ENCODE measurements at places on chromosomes 5 and 9.
A peak's percentile ranks its signal among the peaks of the same experiment; 100 is the strongest.

DNA sequence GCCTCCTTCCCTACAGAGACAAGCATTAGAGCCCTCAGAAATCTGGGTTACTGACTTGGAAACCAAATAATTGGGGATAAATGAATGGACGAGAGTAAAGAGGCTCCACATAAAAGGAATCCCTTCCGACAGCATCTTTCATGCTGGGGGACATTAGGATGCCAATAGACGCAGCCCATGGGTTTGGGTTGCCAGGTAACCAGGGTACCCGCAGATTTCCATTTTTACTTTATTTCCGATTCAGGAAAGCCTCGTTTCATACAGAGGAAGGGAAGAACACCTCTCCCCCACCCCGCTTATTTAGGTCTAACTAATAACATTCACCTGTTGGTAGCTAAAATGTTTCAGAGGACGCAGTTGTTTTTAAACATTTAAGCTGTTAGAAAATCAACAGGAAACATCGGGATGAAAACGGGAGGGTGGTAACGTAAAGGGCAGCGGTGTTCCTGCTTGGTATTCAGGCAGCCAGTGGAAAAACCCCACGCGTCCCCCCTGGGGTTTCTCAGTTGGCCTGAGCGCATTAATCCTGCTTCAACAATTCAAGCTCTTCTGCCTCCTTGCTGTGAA is 179.5 kb downstream of the YTHDC2 start:
- DNase-seq: no peak

- DNase-seq: no peak
Measured at GRCh38 chr9:133980864-133981588, 11.1 kb downstream of the VAV2 start.

- DNase-seq: no peak
Measured at GRCh38 chr9:13990331-13990730, 323.6 kb downstream of the NFIB start.

- DNase-seq: no peak
Measured at GRCh38 chr9:134442085-134442474, 115.8 kb downstream of the RXRA start.

DNA sequence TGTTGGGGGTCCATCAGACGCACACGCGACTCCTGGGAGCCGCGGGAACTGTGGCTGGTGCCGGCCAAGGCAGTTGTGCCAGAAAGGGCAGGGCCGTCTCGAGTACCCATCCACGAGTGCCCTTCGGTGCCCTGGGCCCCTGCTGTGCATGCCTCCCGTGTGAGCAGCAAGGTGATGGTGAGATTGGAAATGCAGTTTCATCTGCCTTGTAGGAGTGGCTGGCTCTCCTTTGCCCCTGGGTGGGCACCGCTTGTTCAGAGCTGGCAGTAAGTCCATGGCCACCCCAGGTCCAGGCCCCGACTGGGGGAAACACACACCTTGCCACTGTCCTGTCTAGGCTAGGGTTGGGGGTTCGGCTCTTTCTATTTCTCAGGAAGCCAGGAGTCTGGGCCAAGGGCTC is 5.7 kb downstream of the NKD2 start:
- no peak for DNase-seq

DNA sequence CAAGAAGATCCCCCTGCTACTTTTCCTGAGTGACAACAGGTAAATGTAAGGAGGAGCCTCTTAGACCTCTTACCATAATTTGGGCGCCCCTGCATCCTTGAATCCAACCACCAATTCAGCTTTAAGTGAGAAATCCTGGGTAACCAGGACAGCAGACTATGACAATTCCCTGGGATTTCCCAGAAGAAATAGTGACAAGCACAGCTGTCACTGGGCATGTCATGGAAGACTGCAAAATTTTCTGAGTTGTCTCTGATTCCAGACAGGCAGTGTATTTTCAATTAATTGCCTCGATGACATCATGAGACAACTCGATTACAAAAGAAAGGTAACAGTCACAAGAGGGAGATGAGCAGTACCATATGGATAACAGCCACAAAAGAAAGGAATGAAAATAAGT is 256.9 kb downstream of the BNC2 start:
- no peak for DNase-seq

- no peak for DNase-seq
Measured at GRCh38 chr5:77492653-77493000, 511 bp upstream of the WDR41 start.

- no peak for DNase-seq
Measured at GRCh38 chr5:180910735-180911134, 11.8 kb downstream of the BTNL8 start.

- peak; percentile 53 for DNase-seq
Measured at GRCh38 chr9:75891277-75891741, 836 bp downstream of the PCSK5 start.

DNA sequence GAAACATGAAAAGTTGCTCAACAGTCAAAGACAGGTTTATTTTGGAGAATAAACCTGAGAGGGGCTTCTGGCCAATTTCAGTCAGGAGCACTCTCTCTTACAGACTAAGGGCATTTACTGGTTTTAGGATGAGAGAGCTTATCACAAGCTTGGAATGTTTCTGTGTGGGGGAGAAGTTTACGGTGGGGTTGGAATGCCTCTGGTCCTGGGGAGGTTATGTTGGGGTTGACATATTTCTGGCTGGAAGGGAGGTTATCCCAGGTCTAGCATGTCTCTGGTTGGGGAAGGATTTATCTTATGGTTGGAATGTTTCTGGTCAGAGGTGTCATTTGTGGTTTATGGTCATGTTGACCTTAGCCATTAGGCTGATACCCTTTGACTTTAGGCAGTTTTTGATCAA is 1867.3 kb downstream of the EFNA5 start:
- no peak for DNase-seq

DNA sequence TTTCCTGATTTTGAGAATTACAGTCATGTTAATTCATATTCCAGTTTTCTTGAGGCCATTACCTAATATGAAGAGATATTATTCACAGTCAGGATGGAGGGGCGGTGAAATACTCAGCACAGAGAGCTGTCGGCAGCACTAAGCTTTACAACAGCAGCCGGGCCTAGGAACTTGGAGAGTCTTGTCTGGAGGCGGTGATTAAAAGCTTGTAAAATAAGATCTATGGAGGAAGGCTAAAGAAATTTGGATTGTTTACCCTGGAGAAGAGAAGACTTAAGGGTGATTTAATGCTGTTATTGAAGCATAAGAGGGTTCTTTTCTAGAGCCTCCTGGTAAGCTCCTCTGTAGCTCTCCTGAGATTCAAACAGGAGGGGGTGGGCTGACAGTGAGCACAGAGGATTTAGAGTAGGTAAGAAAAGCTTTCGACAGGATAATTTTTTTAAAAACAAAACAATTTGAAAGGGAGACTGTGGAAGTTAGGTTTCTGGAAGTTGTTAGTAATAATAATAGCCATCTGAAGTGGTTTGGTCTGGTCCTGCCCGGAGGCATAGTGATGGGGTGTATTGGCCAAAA is 406.3 kb upstream of the ADAMTSL1 start:
- no peak for DNase-seq

- no peak for DNase-seq
Measured at GRCh38 chr9:86337469-86338108, 16.6 kb downstream of the TUT7 start.

GRCh38 chr5:143812085-143812705 is at the start of gene HMHB1:
Gene HMHB1, plus strand, starts transcription at chr5:143812161.
- DNase-seq: peak; percentile 32

All from activated CD8-positive, alpha-beta T cell treated with anti-CD3 and anti-CD28 coated beads, Interleukin-2, amount 10 ng/mL, durations not matched to agents 7 days and 5 days (primary cell).